ENCODE measurements at places on chromosomes 13 and 19.

GRCh38 chr13:24651718-24652345 lies 28.4 kb upstream of the ATP12A start:
- DNase-seq = no peak

DNA sequence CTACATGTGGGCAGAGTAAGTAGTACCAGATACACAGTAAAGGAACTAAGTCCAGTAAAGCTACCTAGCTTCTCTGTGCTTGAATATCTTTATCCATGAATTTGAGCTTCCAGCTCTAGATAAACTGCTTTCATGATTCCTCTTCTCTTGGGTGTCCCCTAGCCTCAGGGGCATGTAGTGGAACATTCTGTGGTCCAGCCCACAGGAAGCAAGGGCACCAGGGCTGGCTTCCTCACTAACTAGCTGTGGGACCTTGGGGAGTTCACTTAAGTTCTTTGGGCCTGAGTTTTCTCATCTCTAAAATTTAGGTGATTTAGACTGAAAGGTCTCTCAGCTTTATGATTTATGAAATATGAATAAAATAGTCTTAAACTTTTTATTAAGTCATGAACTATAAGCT lies 185.7 kb downstream of the KATNAL1 start:
- DNase-seq = no peak

DNA sequence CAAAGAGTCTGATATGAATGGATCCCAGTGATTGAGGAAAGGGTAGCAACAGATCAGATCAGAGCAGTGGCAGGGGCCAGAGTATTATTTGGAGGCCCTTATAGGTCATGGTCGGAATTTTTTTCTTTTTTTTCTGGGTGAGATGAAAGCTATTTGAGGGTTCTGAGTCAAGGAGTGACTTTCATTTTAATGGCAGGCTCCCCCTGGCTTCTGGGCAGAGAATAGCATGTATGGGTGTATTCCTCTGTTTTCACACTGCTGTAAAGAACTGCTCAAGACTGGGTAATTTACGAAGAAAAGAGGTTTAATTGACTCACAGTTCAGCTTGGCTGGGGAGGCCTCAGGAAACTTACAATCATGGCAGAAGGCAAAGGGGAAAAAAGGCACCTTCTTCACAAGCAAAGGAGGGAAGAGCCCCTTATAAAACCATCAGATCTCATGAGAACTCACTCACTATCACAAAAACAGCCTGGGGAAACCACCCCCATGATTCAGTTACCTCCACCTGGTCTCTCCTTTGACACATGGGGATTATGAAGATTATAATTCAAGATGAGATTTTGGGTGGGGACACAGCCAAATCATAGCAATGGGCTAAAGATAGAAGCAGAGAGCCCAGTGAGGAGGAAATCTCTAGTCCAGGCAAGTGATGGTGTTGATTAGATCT lies 3.0 kb upstream of the SLC6A16 start:
- peak; percentile 22 for DNase-seq

DNA sequence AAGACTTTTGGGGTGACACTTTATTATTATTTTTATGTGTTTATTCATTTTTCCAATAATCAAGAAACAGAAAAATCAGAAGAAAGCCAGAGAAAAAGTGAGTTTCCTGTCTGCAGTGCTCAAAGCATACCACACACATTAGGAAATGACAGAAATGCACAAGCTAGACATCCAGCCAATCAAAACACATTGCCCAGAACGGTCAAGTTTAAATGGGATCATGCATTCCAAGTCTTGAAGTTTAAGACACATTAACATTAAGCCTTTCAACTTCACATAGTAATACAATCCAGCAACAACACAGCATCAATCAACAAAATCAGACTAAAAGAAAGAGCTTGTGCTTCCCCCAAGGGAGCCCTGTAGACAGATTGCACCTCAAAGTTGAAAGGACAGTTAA lies 28.7 kb upstream of the MEDAG start:
- DNase-seq = no peak

- DNase-seq = no peak
Measured at GRCh38 chr13:37446503-37446902, 152.1 kb downstream of the POSTN start.

GRCh38 chr19:2747349-2747748 lies 7.5 kb upstream of the SLC39A3 start:
- no peak for DNase-seq

Data from ureter (tissue), 1 donor.